Activated CD8-positive, alpha-beta memory T cell treated with anti-CD3 and anti-CD28 coated beads, Interleukin-2, amount 50 U/mL, for 4 hours (primary cell): ENCODE measurements at places on chromosomes 13 and 19.
A peak's percentile ranks its signal among the peaks of the same experiment; 100 is the strongest.

- DNase-seq, result peak; percentile 88
These were observed 23.1 kb downstream of the LRFN3 start for GRCh38 chr19:35959040-35959967.

GRCh38 chr13:76339649-76340048 is 546.6 kb downstream of the KCTD12 start:
- DNase-seq, result no peak

DNA sequence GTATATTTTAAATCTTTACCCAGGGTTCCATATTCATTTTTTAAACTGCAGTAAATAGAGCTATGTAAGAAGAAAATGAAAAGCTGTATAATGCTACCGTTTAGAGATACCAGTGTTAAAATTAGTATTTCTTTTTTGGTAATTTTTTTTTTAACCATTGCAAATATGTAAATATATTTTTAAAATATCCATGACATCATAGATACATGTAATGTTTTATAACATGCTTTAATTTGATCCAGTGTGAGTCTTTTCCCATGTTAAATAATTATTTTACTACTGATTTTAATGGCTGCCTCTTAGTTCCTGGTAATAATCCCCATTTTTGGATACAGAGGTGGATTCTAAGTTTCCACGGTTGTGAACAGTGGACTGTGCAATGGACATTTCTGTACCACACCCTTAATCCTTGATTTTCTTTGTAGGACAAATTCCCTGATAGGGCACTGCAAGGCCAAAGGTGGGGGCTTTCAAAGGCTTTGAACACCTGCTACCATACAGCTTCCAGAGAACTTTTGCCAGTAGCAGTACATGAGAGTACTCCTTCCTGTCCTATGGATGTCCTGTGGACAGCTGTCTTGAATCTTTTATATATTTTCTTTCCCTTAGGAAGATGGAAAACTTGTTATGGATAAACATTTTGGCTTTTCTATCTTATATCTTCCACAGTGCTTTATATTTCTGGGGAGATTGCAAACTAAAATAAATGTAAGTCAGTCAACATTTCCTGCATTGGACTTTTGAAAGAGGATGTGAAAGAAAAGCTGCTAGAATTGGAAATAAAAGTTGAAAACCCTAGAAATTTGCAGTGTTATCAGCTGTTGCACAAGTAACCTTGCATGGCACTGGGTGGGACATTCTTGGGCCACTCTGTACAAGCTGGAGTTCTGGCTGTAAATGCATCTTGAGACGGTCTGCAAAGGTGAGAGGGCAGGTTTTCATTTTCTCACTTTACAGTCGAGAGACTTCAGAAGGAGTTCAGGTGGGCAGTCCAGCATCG is 46.8 kb downstream of the ARHGEF7 start:
- no peak for DNase-seq

DNA sequence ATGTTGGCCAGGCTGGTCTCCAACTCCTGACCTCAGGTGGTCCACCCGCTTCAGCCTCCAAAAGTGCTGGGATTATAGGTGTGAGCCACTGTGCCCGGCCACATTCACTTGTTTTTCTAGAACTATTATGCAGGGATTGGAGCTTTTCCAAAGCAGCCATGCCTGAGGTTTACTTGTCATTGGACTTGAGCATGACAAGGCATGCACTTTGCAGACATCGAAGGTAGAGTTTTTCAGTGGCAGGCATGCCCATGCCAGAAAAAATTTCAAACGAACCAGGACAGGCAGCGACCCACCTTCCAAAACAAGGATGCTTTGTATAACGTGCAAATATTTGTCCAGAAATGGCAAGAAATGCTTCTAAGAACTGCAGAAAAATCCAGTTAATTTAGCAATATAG is 17.7 kb downstream of the PNMA8A start:
- no peak for DNase-seq

GRCh38 chr19:19749908-19750841 is 17.3 kb upstream of the ZNF14 start:
- no peak for DNase-seq

DNA sequence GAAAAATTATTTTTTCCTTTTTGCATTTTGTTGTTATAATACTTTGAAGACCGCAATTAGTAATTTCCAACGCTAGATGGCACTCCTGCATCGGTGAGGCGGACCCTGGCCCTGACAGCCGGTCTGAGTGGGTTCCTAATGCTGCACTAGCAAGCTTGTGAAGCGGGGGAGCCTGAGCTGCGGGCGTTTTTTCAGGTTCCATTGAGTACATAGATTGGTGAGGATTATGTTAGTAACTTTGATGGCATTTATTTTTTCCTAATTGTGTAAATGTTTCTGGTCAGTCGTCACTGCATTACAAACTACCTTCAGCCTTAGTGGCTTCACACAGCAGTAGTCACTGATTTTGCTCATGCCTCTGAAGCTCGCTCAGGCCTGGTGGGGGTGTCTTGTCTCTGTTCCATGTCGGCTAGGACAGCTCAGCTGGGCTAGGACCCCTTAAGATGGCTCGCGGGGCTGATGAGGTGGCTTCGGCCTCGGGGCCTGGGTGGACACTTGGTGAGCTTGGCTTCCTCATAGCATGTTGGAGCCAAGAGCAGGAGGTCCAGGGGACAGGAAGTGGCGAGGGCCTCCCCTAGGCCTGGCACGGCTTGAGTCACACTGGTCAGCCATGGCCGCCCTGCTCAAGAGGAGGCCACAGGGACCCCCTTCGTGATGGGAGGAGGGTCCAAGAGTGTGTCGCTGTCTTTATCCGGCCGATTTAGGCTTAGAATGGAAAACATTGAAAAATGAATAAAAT is 25.0 kb downstream of the ERCC5 start:
- peak; percentile 48 for DNase-seq

- no peak for DNase-seq
These were observed 25.1 kb downstream of the CPB2 start for GRCh38 chr13:46079770-46080169.

DNA sequence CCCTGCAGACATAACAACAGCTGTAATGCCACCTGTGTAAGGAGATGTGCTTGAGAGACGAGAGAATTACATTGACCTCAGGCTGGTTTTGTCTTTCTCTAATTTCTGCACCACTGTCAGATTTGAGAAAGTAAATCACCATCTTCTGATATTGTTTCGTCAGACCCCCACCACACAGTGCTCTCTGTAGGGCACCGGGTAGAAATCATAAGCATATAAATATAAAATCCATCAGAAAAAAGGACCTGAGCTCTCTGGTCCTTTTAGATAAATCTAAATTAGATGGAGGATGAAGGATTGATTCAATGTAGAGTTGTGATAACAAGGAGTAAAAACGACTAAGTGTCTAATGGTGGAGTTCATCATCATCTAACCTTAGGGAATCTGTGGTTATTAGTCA is 1981.0 kb upstream of the PRR20A start:
- no peak for DNase-seq

GRCh38 chr13:44808185-44808584 is 181.1 kb downstream of the NUFIP1 start:
- DNase-seq, result no peak

GRCh38 chr19:29421196-29421545 is 104.6 kb upstream of the VSTM2B start:
- DNase-seq, result no peak

GRCh38 chr19:49802836-49803528 is 10.1 kb downstream of the FUZ start:
- DNase-seq, result no peak

- DNase-seq, result no peak
These were observed 6.6 kb downstream of the PEPD start for GRCh38 chr19:33514885-33515551.

GRCh38 chr19:47097396-47098201 is 16.0 kb downstream of the ZC3H4 start:
- no peak for DNase-seq

GRCh38 chr13:109271555-109272541 is 514.5 kb downstream of the IRS2 start:
- DNase-seq, result no peak

DNA sequence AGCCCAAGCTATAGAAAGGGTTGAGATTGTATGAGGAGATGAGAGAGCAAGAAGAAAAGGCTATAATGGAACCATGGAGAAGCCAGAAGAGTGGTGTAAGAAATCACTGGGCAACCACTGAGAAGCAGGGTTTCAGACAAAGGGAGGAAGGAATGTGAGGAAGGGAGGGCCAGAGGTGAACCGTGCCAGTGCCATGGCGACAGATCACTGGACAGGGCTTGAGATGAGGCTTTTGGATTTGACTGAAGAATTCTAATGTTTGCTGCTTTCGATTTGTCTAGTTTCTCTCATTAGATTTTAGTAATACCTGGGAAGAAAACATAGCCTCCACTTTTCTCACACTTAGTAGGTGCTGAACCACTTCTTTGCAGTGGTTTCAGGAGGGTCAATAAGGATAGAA is 6.3 kb upstream of the GPR183 start:
- DNase-seq, result no peak

- DNase-seq, result peak; percentile 52
These were observed at the start of gene EML2 for GRCh38 chr19:45638930-45639729. EML2 (minus strand) TSS chr19:45639397; CDS start chr19:45639376, 21 bp downstream.

- DNase-seq, result no peak
These were observed 75.5 kb upstream of the ADGRE5 start for GRCh38 chr19:14305706-14306105.

DNA sequence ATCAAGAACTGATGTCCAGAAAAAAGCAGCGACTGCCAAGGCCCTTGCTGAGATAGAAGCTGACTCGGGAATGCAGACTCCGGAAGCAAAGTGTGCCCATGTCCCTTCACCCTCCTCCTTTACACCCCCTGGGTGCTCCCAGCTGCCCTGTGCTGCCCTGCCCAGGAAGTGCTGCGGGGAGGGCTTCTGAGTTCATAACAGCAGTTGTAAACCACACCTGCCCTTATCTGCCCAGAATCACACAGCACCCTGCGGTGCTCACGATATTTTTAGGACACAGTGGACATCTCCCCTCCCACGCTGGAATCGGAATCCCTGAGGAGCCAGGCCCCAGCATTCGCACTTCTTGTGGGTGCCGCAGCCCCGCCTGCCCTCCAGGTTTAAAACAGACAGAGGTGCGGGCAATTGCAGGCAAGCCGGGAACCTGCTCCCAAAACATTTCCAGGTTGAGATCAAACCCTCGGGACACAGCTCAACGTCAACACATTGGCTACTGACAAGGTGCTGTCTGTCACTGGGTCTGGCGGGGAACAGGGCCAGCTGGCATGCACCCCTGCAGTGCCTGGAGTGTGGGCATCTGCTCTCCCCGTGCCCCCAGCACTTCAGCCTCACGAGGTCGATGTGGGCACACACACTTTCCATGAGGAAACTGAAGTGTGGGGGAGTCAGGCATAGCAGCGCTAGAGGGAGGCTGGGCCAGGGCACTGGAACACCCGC is 36.8 kb downstream of the RAB20 start:
- no peak for DNase-seq

DNA sequence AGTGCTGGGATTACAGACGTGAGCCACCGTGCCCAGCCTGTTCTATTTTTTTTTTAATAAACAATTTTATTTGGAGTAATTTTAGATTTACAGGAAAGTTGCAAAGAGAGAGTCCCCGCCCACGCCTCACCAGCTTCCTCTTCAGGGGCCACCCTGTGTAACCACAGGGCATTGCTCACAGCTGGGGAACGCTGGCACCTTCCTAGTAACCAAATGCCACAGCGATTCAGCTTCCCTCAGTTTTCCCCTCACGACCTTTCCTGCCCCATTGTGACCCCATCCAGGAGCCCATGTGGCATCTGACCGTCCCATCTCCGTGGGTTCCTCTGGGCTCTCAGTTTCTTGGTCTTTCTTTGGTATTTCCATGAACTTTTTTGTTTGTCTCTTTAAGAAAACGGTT is 83.9 kb downstream of the GNG7 start:
- peak; percentile 84 for DNase-seq

- no peak for DNase-seq
These were observed 11.7 kb upstream of the SOX1 start for GRCh38 chr13:112055036-112055914.

- no peak for DNase-seq
These were observed 318.3 kb downstream of the IRS2 start for GRCh38 chr13:109468123-109468522.

DNA sequence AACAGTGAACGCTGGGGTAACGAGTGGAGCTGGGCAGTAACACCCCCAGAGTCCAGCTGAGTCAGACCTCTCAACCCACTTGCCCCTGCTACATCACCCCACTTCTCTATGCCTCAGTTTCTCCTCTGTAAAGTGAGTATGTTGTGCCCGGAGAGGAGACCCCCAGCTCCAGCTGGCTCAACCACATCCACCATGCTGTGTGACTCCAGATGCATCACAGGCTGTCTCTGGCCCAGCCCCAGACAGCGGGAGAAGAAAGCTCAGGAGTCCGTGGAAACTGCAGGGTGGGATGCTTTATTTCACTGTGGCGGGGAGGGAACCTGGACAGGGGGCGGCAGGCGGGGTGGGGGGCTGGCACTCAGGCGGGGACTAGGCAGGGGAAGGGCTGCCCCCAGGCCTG is 9.6 kb upstream of the ELL start:
- DNase-seq, result no peak

GRCh38 chr19:55232986-55233385 is 4.4 kb upstream of the TMEM86B start:
- no peak for DNase-seq

DNA sequence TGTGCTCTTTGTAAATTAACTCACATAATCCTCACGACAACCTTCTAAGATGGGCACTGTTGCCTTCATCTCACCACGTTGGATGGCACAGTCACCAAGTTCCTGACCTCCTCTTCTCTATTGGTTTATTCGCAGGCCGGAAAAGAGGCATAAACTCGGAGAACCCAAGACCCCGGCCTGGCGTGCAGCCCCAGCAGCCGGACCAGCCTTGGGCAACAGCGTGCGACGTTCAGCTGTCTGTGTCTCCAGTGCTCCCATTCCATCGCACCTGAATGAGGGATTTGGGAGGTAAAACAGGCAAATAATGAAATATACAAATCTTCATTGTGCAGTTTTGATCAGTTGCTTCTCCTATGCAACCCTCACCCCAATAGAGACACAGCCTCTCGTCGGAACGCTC is 34.5 kb upstream of the GAS6 start:
- no peak for DNase-seq

- no peak for DNase-seq
These were observed 66.5 kb downstream of the SIAH3 start for GRCh38 chr13:45784755-45785675.

- no peak for DNase-seq
These were observed 599 bp upstream of the ARHGEF7 start for GRCh38 chr13:111114362-111115060.

- no peak for DNase-seq
These were observed 4.2 kb downstream of the PSG2 start for GRCh38 chr19:43078311-43078710.

GRCh38 chr13:102461302-102461701 is 59.5 kb upstream of the FGF14 start:
- DNase-seq, result no peak

GRCh38 chr13:113758651-113759524 is at the start of gene TMEM255B:
TMEM255B (plus strand) TSS chr13:113759226; CDS start chr13:113759270, 44 bp downstream.
- DNase-seq, result peak; percentile 76

GRCh38 chr13:100398360-100398759 is 190.2 kb downstream of the GGACT start:
- no peak for DNase-seq

DNA sequence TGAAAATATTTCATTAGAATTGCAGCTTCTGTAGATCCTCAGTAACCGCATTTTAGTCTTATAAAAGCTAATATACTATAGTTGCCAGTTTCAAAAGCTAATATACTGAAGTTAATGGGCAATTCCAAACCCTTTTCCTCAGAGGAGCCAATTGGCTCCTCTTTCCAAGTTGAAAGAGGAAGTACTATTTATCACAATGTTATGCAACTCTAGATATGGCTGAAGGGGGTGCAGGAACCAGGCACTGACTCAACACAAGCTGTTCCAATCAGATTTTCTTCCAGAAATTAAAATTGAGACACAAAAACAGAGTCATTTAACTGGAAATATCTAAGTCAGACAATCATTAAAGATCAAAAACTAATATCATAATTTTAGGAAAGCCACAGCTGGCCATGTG is 258.9 kb downstream of the PCDH20 start:
- DNase-seq, result no peak

- DNase-seq, result peak; percentile 72
These were observed 567 bp upstream of the SMG9 start for GRCh38 chr19:43755256-43755801.
